ENCODE measurements at places on chromosomes 4 and X. TPM values are rescaled to one million over a fixed set of nuclear protein-coding genes. Genes with fewer than 3 reads are reported as not detected.

The SORCS2 gene
- total RNA-seq, result not detected

The HMGB2 gene
- total RNA-seq, result 81.5 TPM

The FAM47A gene
- total RNA-seq, result not detected

The CENPI gene
- 1.9 TPM for total RNA-seq

The GATA1 gene
- total RNA-seq, result not detected

The MND1 gene
- not detected for total RNA-seq

The MAGEC3 gene
- total RNA-seq, result not detected

The DCX gene
- total RNA-seq, result not detected

The RS1 gene
- total RNA-seq, result not detected

The PRRG1 gene
- total RNA-seq, result not detected

The DUX4 gene
- total RNA-seq, result not detected

The DUSP9 gene
- not detected for total RNA-seq

The PCDH19 gene
- total RNA-seq, result not detected

The TRIM60 gene
- not detected for total RNA-seq

The DGAT2L6 gene
- not detected for total RNA-seq

The SCML2 gene
- 1.3 TPM for total RNA-seq

The ERAS gene
- not detected for total RNA-seq

The RBM47 gene
- total RNA-seq, result 12.6 TPM

The EDA2R gene
- 0.25 TPM for total RNA-seq

The GRPR gene
- 0.42 TPM for total RNA-seq

The SERPINA7 gene
- total RNA-seq, result not detected

The FDCSP gene
- not detected for total RNA-seq

The IL1RAPL2 gene
- not detected for total RNA-seq

The CLDN34 gene
- total RNA-seq, result not detected

The TRPC3 gene
- total RNA-seq, result not detected

The SHOX gene
- total RNA-seq, result not detected

All from B cell (primary cell).